Daoy (cell line): ENCODE measurements at places on chromosomes 11 and 22. TPM values are rescaled to one million over a fixed set of nuclear protein-coding genes. Genes with fewer than 3 reads are reported as not detected.
A peak's percentile ranks its signal among the peaks of the same experiment; 100 is the strongest.

- no peak for DNase-seq
Observed at GRCh38 chr11:43948341-43949225, 6.1 kb downstream of the C11orf96 start.

DNA sequence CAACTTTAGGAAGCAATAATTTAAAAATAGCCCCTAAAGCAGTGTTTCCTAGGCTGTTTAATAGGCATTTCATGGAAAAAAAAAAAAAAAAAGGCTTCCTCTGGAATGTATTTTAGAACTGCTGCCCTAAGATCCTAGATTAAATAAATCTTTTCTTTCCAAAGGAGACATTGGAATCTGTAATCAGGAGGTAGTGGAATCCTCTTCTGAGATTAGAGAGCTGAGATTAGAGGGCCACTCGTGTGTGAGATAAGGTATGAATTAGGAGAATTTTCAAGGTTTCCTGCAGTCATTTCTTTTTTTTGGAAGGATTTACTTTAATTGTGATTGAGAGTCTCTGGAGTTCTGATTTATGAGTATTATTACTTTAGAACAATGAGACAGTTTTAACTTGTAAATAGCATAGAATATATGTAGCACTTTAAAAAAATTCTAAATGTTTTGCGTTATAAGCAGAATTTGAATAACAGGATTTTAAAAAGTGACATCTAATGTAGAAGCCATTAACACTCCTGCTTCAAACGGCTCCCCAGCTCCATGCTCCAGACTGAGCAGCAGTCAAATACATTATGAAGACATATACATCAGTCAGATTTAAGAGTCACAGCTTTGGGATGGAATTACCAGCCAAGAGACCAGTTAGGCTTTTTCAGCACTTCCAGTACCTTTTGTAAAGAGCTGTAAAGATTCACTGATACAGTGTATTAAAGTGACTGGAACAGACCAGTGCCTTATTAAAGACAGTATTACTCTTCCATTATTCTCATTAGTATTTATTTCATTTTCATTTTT, 5.0 kb downstream of the EED start:
- no peak for DNase-seq

DNA sequence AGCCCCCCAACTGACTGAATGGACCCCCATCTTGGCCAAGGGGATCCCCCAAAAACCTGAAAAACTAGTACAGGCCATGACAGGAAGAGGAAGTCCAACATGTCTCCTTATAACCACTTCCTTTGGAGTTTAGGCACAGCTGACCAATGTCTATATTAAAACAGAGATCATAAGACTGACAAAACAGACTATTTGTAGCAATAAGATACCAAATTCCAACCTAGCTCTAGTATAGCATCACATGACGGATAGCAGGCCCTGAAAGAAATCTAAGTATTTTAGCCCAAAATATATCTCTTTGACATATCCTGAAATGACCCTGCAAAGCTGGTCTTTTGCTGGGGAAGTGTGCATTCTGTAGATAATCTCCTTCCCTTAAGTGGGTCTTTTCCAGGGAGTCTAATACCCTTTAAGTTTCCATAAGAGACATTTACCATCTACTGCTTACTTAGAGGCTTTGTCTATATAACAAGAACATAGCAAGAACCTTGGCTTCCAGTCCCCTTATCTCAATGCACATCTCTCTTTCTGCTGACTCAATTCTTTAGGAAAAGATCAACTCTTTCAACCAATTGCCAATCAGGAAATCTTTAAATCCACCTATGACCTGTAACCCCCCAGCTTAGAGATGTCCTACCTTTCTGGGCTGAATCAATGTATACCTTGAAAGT, 34.9 kb upstream of the ACER3 start:
- no peak for DNase-seq

- no peak for DNase-seq
Observed at GRCh38 chr22:45262931-45263462, 21.8 kb upstream of the UPK3A start.

- peak; percentile 97 for DNase-seq
Observed at GRCh38 chr11:12200991-12201985, 90.9 kb downstream of the MICAL2 start.

DNA sequence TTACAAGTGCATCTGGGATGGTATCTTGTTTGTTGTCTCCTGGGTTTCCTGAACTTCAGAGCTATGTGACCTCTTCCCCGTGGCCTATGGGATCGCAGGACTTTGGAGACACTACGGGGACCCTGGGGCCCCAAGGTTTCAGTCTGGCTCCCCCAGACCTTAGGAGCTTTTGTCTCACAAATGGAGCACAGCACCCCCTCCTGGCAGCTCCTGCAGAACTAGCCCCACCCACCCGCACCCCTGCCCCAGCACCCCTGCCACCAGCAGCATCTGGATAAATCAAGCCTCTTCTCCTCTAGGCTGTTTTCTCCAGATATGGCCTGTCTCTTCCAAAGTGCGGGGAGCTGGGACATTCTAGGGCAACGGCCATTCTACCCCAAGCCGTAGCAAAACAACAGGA, 10.4 kb downstream of the RCOR2 start:
- DNase-seq, result no peak

- DNase-seq, result peak; percentile 29
Observed at GRCh38 chr11:1844221-1845094, 5.7 kb downstream of the TNNI2 start.

GRCh38 chr11:127114035-127114434, 113.5 kb upstream of the KIRREL3 start:
- no peak for DNase-seq

DNA sequence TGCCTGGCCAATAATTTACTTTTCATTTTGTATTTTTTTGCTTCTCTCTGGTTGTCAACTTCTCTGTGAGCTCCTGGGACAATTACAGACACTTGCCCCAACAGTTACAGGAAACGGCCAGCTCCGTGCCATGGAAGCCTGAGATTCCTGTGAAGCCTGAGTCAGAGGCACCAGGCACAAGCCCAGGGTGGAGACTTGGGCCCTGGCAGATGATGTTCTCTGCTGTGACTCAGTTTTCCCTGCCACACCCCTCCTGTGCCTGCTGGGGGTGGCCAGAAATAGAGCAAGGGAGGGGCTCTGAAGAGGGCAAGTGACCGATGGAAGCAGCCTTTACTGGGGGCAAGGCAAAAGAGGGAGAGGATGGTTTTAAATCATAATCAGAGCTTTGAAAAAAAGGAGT, 4.9 kb downstream of the ATP5MGL start:
- DNase-seq, result peak; percentile 92

- DNase-seq, result peak; percentile 27
Observed at GRCh38 chr11:10770626-10771254, 19.7 kb downstream of the CTR9 start.

DNA sequence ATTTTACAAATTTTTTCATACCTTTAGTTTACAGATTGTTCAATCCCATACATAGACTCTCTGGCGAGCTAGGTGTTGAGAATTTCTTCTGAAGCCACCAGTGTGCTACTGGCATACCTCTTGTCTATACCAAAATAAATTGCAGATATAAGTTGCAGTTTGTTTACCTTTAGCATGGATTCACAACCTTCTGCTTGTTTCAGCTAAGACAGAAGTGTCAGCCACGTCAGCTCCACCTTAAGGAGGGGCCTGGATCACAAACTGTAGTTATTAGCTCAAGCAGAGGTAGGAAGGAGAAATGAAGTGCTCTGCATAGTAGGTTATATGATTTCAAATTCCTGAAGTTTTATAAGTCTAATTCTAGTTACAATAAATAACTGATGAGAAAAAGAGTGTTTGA, at the start of gene NXPE4:
TSS of gene NXPE4 (minus strand) at position 216 of the 400 bp plus-strand sequence. CDS start 1,027 bp downstream, outside the sequence.
- no peak for DNase-seq

DNA sequence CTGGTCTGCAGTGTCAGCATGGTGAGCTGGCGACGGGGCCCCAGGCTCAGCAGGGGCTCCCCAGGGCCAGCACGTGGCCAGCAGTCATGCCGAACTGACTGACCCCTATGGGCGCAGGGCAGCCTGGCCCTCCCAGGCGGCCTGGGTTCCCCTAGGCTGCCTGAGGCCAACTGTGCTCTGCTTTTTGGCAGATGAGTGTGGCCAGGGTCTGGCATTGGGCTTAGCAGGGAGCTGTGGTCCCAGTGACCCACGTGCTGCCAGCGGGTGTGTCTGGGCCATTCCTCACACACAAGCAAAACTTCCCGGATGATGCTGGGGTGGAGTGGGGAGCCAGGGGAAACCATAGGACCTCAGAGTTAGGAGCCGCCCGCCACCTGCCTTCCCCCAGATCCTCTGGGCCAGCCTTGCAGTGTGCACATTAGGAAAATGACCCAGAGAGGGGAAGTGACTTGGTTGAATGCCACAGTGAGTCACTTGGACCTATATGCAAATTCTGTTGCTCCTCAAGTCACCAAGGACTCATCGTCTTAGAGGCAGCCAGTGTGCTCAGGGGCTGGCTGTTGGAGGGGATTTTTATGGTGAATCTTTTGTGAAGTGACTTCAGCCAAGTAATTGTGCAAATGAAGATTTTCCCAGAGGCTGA, 6.5 kb downstream of the ADORA2A start:
- peak; percentile 79 for DNase-seq

GRCh38 chr11:42170601-42171000, 711.1 kb upstream of the LRRC4C start:
- DNase-seq, result no peak

DNA sequence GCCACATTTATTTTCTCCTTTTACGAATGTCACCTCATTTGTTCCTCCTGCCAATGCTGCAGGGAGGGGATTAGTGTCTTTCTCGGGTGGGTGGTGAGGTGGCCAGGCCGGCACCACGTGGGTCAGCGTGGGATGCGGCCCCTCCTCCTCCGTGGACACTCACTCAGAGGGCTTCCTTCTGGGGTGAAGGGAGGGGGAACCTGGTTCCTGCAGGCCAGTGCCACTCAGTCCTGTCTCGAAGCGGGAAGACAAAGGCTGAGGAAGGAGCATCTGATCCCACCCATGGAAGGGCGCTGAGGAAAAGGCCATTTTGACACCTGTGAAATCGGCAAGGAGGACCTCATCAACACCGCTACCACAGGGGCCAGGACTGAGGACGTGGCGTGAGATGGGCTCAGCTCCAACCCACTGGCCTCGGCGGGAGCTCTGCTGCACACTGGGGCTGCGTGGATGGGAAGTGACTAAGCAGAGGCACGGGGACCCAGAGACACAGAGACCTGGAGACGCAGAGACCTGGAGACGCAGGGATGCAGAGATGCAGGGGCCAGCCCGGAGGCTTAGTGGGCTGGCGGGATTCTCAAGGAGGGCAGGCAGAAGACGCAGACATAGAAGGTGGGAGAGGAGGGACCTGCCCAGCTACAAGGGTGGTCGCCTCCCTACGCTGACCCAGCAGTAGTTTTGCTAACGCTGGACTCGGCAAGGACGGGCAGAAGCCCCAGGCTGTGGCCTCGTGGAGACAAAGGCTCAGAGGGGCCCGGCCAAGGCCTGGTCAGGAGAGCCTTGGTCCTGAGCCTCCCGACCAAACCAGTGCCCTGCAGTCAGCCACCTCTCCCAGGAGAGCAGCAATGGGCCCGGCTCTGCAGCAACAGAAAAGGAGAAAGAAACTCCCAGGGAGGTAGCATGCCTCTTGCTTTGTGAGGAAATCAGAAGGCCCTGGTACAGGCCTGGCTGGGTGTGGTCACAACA, 1071.2 kb downstream of the BRD1 start:
- no peak for DNase-seq

DNA sequence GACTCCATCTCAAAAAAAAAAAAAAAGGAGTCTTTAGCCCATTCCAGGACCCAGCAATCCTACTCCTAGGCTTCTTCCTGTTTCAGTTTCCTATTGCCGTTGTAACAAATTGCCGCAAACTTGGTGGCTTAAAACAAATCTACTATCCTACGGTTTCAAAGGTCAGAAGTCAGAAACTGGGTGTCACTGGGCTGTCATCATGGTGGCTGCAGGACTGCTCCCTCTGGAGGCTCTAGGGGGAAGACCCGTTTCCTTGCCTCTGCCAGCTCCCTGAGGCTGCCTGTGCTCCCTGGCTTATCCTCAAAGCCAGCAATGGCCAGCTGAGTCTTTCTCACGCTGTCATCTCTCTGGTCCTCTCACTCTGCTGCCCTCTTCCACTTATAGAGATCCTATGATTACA, 8.7 kb upstream of the DAGLA start:
- DNase-seq, result no peak

DNA sequence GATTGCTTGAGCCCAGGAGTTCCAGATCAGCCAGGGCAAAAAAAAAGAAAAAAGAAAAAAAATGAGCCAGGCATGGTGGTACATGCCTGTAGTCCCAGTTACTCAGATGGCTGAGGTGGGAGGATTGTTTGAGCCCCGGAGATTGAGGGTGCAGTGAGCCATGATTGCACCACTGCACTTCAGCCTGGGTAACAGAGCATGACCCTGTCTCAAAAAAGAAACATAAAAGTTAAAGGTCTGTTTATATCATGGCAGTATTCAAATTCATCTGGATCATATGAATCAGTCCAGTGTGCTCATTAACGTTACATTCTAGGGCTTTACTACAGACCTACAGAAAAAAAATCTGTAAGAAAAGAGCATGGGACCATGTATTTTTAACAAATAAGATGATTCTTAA, 13.9 kb downstream of the HSD17B12 start:
- DNase-seq, result no peak

DNA sequence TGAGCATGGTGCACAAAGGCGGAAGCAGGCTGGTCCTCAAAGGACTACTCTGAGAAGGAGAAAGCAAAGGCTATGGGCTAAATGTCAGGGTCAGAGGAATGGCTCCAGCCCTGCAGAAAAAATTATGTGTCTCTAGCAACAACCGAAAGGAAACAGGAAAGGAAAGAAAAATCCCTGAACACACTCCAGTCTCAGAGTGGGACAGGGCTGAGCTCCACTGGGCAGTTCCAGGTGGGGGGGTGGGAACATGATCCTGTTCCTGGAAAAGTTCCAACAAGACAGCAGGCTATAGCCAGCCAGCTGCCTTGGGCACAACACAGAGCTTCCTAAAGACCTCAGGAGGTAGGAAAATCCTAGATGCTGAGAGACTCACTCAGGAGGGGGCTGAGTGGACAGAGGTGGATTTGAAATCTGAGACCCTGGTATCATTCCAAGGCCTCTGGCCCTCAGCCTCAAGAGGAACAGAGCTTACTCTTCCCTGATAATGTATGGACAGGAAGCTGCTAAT, 1088.2 kb downstream of the TBC1D22A start:
- DNase-seq, result peak; percentile 55

Gene GAL3ST3
- not detected in 2 replicates for total RNA-seq

Gene NPTXR
- 1.5 and 3.7 TPM in 2 replicates for total RNA-seq

Gene C1QTNF5
- 0.51 and 1.9 TPM in 2 replicates for total RNA-seq

Gene FADS2
- total RNA-seq, result 21.3 and 33.8 TPM in 2 replicates

Gene OR52A1
- under 0.01 TPM in 1 of 2 replicates, not detected in the other for total RNA-seq

Gene MMP12
- total RNA-seq, result 0.24 and 1.3 TPM in 2 replicates

Gene GAL3ST1
- 0.12 and 0.29 TPM in 2 replicates for total RNA-seq

Gene JRKL
- 4.7 and 5.2 TPM in 2 replicates for total RNA-seq

Gene MS4A12
- total RNA-seq, result not detected in 2 replicates
